ENCODE measurements at places on chromosomes 3 and 15. TPM values are rescaled to one million over a fixed set of nuclear protein-coding genes. Genes with fewer than 3 reads are reported as not detected.

Gene FEZF2
- not detected for polyA plus RNA-seq

Gene GHRL
- polyA plus RNA-seq = 2.3 TPM

Gene ZNF445
- polyA plus RNA-seq = 18.4 TPM

Gene SCN11A
- polyA plus RNA-seq = 0.68 TPM

Gene ITIH3
- polyA plus RNA-seq = 5.7 TPM

Gene GUCA1C
- 0.50 TPM for polyA plus RNA-seq
